ENCODE measurements at places on chromosomes 13 and 19.
A peak's percentile ranks its signal among the peaks of the same experiment; 100 is the strongest.

DNA sequence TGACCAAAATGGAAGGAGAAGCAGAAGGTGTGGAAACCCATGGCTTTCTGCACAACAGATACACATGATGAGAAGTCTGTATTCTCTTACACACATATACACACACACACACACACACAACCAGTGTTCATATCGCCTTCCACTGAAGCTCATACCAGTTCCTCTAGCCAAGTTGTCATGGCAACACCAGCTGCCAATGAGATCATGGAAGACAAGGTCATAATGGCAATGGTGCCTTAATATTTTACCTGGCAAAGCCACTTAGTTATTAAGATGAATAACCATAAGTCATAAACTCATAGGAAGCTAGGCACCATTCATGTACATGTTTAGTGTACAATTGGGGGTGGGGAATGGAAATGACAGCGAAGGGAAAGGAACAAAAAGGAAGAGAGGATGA is 2.6 kb upstream of the DHRS12 start:
- no peak overlapping the region for H3K4me3 ChIP-seq
- H3K27ac ChIP-seq, result no peak overlapping the region
- 0 out of 2 replicates have a peak, but pooled peaks cover 2% of the 10 kb centered on the region for H3K27me3 ChIP-seq
- H3K4me1 ChIP-seq, result peaks cover 19% of the 10 kb centered on the region
- H3K36me3 ChIP-seq, result no peaks in the 10 kb centered on the region

GRCh38 chr13:72341904-72342303 is 385.5 kb downstream of the MZT1 start:
- DNase-seq, result no peak
- no peak overlapping the region for H3K4me3 ChIP-seq
- no peaks in the 10 kb centered on the region for H3K27me3 ChIP-seq
- no peaks in the 10 kb centered on the region for H3K36me3 ChIP-seq
- H3K4me1 ChIP-seq, result no peaks in the 10 kb centered on the region

DNA sequence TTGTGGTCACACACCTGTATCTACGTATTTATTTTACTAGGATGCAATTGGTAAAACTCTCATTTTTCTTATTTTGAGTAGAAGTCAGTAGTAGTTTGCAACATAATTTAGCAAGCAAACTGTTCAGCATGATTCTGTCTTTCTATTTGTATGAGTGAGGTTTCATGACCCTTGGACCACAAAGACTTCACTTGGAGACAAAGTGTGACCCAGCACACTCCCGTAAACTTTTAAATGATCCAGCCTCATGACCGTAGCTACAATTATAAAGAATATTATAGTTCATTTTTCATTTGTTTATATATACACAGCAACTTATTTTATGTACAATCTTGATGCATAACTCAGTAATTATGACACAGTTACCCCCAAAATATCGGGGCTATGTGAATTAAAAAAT is 86.5 kb downstream of the ERCC5 start:
- H3K4me3 ChIP-seq, result no peak overlapping the region
- no peaks in the 10 kb centered on the region for H3K4me1 ChIP-seq
- no peaks in the 10 kb centered on the region for H3K27me3 ChIP-seq

GRCh38 chr13:93328943-93329342 is 102.3 kb downstream of the GPC6 start:
- H3K27ac ChIP-seq, result no peak overlapping the region
- no peak for DNase-seq
- no peaks in the 10 kb centered on the region for H3K36me3 ChIP-seq
- no peaks in the 10 kb centered on the region for H3K4me1 ChIP-seq

- H3K27ac ChIP-seq, result no peak overlapping the region
- peaks cover under 1% of the 10 kb centered on the region for H3K4me1 ChIP-seq
- no peak overlapping the region for H3K4me3 ChIP-seq
- no peak for DNase-seq
- no peaks in the 10 kb centered on the region for H3K27me3 ChIP-seq
- H3K36me3 ChIP-seq, result peaks cover 61% of the 10 kb centered on the region
Observed at GRCh38 chr19:58551123-58551497, 3.8 kb downstream of the CHMP2A start.

DNA sequence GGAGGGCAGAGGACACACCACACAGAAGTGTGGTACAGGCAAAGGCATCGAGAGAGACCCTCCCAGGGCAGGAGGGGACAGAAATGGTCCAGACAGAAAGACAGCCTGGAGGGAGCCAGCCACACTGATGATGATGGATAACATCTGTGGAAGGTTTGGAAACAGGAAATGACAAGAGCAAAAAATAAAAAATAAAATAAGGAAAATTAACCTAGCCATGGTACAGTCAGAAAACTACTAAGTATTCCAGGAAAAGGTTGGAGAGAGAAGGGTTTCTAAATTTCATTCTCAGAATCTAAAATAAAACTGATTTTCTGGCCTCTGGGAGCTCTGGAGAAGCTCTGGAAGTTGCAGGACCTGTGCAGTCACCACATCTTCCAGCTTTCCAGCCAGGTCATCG is 115.2 kb upstream of the VSTM2B start:
- no peak overlapping the region for H3K4me3 ChIP-seq
- no peaks in the 10 kb centered on the region for H3K36me3 ChIP-seq
- H3K4me1 ChIP-seq, result no peaks in the 10 kb centered on the region
- no peak for DNase-seq

DNA sequence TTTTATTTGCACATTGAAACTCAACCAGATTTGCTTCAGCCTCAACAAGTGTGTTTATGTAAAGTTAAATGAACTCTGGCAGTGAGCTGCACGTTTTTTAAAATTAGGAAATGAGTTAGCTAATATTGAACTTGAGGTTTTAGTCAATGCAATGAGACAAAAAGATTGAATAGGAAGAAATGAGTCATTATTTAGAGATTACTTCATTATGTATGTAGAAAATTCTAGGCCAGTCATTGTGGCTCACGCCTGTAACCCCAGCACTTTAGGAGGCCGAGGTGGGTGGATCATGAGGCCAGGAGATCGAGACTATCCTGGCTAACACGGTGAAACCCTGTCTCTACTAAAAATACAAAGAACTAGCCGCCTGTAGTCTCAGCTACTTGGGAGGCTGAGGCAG is 22.8 kb upstream of the CD70 start:
- H3K27me3 ChIP-seq, result no peaks in the 10 kb centered on the region
- no peaks in the 10 kb centered on the region for H3K4me1 ChIP-seq
- DNase-seq, result no peak
- no peak overlapping the region for H3K4me3 ChIP-seq

- H3K4me3 ChIP-seq, result no peak overlapping the region
- no peak overlapping the region for H3K27ac ChIP-seq
- no peak for DNase-seq
- no peaks in the 10 kb centered on the region for H3K36me3 ChIP-seq
Observed at GRCh38 chr19:33246709-33247440, 21.2 kb upstream of the SLC7A10 start.

DNA sequence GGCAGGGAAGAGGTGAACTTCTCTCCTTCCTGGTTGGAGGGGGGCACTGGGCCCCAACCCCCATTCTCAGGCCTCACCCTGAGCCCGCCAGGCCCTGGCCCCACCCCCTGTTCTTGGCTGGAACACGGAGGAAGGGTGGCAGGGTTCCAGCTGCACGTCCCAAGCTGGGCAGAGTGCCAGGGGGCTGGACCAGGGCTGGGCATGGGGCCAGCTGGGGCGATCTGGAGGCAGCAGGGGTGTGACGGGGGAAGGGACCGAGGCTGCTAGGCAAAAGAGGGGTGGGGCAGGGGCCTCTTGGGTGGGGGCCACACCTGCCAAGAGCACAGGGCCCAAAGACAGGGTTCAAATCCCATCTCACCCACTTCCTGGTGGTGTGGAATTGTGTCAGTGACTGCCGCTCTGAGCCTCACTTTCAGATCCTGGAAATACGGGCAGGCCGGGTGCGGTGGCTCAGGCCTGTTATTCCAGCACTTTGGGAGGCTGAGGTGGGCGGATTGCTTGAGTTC is 2.2 kb downstream of the HIF3A start:
- H3K36me3 ChIP-seq, result no peaks in the 10 kb centered on the region
- H3K27me3 ChIP-seq, result peaks cover 2% of the 10 kb centered on the region
- H3K27ac ChIP-seq, result no peak overlapping the region
- no peak for DNase-seq
- H3K4me3 ChIP-seq, result no peak overlapping the region

DNA sequence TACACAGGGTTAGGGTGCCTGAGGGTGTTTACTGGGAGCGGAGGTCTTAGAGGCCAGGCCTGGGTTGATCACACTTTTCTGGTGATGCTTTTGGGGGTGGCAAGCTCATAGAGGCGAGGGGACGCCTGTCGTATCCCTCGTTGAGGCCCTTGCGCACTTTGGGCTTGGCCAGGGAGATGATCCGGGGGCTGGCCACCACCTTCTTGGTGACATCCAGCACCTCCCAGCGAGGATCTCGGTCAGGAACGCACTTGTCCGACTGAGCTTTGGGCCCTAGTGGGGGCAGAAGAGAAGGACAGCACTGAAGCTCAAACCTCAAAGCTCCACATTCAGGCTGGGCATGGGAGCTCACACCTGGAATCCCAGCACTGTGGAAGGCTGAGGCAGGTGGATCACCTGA is 17.6 kb upstream of the MIER2 start:
- no peaks in the 10 kb centered on the region for H3K36me3 ChIP-seq
- H3K4me3 ChIP-seq, result no peak overlapping the region
- no peaks in the 10 kb centered on the region for H3K4me1 ChIP-seq
- H3K27me3 ChIP-seq, result no peaks in the 10 kb centered on the region

- peaks cover 14% of the 10 kb centered on the region for H3K36me3 ChIP-seq
- DNase-seq, result no peak
- no peak overlapping the region for H3K27ac ChIP-seq
- H3K27me3 ChIP-seq, result no peaks in the 10 kb centered on the region
Observed at GRCh38 chr13:98451676-98452470, 125.0 kb downstream of the STK24 start.

DNA sequence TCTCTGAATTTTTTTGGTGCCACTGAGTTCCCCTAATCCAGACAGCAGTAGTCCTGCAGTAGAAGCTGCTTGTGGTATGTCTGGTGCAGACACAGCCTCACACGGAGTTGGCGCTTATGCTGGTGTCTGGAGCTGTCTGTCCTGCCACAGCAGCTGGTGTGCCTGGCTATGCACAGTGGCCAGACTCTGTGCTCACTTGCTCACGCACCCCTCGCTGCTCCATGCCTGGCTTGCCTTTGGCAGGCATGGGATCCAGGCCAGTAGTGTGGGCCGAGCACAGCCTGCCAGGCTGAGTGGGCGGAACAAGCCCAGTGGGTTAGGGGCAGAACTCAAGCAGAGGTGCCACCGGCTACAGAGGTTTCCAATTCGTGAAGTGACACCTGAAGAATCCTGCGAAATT is 845.9 kb upstream of the PCDH9 start:
- H3K4me3 ChIP-seq, result no peak overlapping the region
- no peak overlapping the region for H3K27ac ChIP-seq
- H3K4me1 ChIP-seq, result no peaks in the 10 kb centered on the region
- no peaks in the 10 kb centered on the region for H3K27me3 ChIP-seq

GRCh38 chr13:111175372-111175771 is 60.3 kb downstream of the ARHGEF7 start:
- H3K27ac ChIP-seq, result no peak overlapping the region
- no peak for DNase-seq
- H3K4me3 ChIP-seq, result no peak overlapping the region
- peaks cover 3% of the 10 kb centered on the region for H3K36me3 ChIP-seq
- H3K4me1 ChIP-seq, result peaks cover 5% of the 10 kb centered on the region
- no peaks in the 10 kb centered on the region for H3K27me3 ChIP-seq

DNA sequence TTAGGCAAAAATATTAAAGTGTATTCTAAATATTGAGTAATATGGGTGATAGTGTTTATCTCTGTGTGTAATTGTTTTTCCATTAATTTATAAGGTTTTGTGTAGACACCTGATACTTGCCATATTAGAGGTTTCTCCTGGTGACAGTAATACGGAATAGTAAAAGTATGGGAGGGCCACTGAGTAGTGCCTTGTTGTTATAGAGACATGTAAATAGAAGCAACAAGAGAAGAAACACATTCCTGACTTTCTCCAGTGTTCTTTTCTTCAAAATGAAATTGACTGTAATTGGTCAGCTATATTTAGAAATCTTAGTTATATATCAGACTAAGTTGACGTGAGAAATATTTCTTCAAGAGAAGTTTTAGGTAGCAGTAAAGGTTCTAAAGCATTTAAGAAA is 18.5 kb downstream of the RNASEH2B start:
- H3K36me3 ChIP-seq, result peaks cover 4% of the 10 kb centered on the region
- H3K4me3 ChIP-seq, result no peak overlapping the region
- H3K4me1 ChIP-seq, result no peaks in the 10 kb centered on the region
- H3K27ac ChIP-seq, result no peak overlapping the region

DNA sequence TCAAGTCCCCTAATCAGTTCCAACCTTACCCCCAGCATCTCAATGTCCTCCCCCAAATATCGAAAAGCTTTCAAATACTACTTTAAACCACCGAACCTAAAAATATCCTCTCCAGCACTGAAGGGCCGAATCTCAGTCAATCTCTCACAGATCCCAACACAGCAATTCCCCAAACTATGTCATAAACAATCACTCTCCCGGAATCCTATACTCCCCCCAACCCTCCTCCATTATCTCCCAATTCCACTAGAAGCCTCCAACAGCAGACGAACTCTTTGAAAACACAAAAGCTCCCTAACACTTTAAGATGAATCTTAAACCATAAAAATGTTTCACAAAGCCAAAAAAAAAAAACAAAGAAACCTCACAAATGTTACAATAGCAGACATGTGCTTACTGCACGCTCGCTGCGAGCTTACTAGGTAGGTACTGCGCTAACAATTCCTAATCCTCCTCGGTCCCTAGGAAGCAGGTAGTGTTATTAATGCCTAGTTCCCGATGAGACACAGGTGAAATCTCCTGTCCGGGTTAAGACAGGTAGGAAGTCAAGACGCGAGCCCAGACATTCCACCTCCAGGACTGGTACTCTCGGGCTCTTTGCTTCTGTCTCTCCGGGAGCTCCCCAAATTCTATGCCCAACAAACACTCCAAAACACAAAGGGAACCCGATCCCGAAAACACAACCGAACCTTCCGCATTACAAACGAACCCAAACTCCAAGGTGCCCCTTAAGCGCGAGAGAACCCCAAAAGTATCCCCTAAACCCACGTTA is 14.2 kb downstream of the FBXO46 start:
- peaks cover 18% of the 10 kb centered on the region for H3K36me3 ChIP-seq
- H3K27me3 ChIP-seq, result no peaks in the 10 kb centered on the region
- H3K4me3 ChIP-seq, result peak overlapping the region; percentile 83
- H3K27ac ChIP-seq, result peak overlapping the region; percentile 96
- DNase-seq, result no peak
- H3K4me1 ChIP-seq, result no peaks in the 10 kb centered on the region

- DNase-seq, result no peak
- no peaks in the 10 kb centered on the region for H3K36me3 ChIP-seq
- H3K27me3 ChIP-seq, result no peaks in the 10 kb centered on the region
- H3K27ac ChIP-seq, result no peak overlapping the region
- peaks cover 18% of the 10 kb centered on the region for H3K4me1 ChIP-seq
- H3K4me3 ChIP-seq, result no peak overlapping the region
Observed at GRCh38 chr19:48543121-48543710, 8.8 kb upstream of the SULT2B1 start.

GRCh38 chr19:14015524-14016035 is 9.5 kb upstream of the RFX1 start:
- no peak for DNase-seq
- H3K4me3 ChIP-seq, result no peak overlapping the region
- H3K27me3 ChIP-seq, result no peaks in the 10 kb centered on the region
- H3K27ac ChIP-seq, result no peak overlapping the region

GRCh38 chr13:41668130-41668757 is 210.9 kb downstream of the RGCC start:
- H3K27ac ChIP-seq, result no peak overlapping the region
- no peak overlapping the region for H3K4me3 ChIP-seq
- peaks cover 1% of the 10 kb centered on the region for H3K27me3 ChIP-seq
- H3K4me1 ChIP-seq, result no peaks in the 10 kb centered on the region
